ENCODE measurements at places on chromosomes 2 and 18.

- DNase-seq, result no peak
Measured at GRCh38 chr2:7994397-7994951, 687.4 kb upstream of the ID2 start.

DNA sequence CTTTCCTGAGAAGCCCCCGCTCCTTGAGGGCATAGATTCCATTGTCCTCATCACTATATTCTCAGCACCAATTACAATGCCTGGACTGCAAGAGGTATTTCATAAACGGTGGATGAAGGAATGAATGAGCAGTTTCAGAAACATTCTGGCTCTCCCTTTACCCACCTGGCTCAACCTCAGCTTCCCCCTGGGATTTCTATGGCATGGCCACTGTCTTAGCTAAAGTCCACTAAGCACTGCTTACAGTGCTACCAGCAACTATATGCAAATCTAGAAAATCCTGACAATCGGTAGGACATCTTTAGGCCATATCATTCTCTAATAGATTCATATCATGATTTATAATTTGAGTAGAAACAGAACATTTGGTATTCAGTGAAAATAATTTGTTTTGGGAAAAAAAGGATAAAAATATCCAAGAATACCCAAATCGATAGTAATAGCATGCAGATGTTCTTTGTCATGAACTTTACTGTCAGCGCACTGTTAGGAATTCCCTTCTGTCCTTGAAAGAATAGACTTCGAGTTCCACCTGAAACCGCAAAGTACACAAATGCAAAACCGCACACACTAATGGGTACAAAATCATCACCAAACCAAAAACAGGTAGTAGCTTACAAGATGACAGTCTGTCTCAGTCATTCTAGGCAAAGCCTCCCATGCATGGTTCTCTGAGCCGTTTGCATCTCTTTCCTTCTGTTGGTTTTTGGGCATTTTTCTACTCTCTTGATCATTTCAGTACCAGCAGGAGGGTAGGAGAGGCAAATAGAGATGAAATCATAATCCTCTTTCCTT is 303.6 kb upstream of the ID2 start:
- peak; percentile 19 for DNase-seq

GRCh38 chr2:218389333-218390150 is 7.5 kb downstream of the SLC11A1 start:
- DNase-seq, result no peak

GRCh38 chr2:54555318-54555837 is 99.3 kb downstream of the SPTBN1 start:
- no peak for DNase-seq

DNA sequence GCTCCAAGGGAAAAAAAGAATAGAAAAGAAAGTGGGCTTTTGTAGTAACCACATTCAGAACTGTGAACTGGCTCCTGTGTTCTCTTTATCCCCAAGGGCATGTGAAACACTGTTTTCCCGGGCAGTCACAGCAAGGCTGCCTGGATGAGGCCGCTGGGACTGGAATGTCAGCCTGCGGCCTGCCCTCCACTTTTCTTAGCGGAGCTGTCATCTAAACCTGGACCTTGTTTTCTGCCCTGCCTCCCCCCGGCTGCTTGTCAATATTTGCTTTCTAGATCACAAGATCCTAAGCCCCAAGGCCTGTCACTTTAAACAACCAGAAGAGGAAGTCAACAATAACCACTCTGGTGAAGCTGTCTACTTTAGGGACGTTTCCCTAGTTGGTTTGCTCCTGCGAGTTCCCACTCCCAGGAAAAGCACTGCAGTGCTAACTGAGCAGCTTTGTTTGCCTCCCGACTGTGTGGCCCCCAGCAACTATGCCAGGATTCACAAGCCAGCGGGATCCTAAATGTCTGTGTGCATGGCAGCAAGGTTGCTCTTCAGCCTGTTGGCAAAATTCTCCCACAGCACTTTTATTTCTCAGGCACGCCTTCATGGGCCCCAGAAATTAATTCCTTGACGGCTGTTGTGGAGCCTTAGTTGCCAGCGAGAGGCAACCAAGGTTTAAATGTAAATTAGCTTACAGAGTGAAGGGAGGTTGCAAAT is 30.6 kb downstream of the SOWAHC start:
- no peak for DNase-seq

DNA sequence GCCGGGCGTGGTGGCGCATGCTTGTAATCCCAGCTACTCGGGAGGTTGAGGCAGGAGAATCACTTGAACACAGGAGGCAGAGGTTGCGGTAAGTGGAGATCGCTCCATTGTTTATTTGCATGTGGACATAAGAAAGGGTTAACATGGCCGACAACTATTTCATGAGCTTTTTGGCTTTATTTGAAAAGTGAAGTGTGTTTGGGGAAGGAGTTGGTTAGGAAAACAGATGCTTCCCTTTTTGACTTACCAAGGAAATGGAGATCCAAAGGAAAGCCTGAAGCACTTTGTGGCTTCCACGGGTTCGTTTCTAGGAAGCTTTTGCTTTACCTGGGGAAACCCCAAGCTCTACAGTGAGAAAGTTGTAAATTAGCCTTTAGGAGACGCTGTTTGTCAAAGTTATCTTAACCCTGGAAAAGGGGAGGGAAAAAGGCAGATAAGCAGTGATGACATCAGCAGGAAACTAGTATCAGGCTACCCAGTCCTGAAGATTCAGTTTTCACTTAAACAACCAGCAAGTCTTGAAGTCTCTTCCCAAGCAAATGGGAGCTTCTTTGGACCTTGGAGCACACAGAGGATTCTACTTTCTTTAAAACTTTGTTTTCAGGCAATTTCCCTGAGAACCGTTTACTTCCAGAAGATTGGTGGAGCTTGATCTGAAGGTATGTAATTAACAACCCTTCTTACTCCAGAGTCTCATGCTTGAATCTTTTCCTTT is at the start of gene CASP10:
CASP10 (plus strand) TSS at position 492 of the 715 bp plus-strand sequence. CDS start 2,637 bp downstream, outside the sequence.
- peak; percentile 85 for DNase-seq

DNA sequence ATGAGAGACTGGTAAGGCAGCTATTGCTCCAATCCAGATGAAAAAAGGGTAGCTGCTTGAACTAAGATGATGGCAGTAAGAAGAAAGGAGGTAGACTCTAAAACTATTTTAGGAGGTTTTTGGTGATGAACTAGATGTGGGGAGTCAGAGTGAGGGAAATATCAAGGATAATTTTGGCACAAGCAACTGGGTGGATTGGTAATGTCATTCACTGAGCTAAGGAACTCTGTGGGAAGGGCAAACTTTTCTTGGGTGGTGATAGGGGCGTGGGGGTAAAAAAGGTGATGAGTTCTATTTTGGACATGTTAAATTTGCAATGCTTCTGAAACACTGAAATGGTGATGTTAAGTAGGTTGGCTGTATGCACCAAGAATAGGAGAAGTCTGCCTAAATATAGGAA is 19.3 kb downstream of the PAIP2B start:
- no peak for DNase-seq

DNA sequence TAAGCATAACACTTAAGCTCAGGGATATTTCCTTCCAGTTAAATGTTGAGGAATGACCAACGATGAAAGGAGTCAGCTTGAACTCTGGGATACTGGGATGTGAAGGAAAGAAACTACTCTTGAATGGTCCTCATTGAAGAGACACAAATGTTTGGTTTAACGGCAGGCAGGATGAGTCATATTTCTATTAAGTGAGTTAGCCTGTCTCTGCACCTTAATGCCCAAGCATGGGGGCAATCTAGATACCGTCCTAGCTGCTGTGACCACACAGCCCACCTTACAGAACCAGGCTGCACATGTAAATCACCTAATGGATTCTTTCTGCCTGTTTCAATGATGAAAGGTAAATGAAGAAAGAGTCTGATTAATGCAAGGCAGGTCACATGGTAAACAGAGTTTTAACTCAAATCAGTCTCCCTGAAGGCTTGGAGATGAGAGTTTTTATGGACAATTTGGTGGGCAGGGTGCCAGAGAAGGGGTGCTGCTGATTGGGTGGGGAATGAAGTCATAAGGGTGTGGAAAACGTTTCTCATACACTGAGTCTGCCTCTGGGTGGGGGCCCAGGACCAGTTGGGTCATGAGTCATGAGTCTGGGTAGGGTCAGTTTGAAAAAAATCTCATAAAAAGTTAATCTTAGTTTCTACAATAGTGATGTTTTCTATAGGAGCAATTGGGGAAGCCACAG is 144.6 kb upstream of the MMADHC start:
- no peak for DNase-seq

GRCh38 chr18:75211002-75211621 is 515 bp downstream of the TSHZ1 start:
- peak; percentile 35 for DNase-seq

- no peak for DNase-seq
Measured at GRCh38 chr2:120587997-120588336, 147.7 kb upstream of the GLI2 start.

GRCh38 chr2:24343225-24343882 is 17.0 kb downstream of the ITSN2 start:
- no peak for DNase-seq

GRCh38 chr2:215105607-215106354 is 32.6 kb downstream of the ABCA12 start:
- no peak for DNase-seq

DNA sequence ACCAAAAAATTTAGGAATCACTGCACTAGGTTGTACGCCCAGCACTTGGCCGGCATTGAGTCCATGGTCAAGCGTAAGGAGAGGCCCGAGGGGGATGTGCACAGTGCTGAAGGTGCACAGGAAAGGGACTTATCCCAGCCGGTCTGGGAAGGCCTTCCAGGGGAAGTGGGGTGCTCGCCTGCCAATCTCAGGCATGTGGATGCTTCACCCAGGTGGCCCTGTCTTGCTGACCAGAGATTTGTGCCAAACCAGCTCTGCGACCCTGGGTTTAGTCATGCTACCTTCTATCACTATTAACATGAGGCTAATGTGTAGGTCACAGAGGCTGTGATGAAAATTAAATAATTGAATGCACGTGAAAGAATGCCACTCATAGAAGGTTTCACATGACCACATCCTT is 1.7 kb upstream of the ITM2C start:
- no peak for DNase-seq

DNA sequence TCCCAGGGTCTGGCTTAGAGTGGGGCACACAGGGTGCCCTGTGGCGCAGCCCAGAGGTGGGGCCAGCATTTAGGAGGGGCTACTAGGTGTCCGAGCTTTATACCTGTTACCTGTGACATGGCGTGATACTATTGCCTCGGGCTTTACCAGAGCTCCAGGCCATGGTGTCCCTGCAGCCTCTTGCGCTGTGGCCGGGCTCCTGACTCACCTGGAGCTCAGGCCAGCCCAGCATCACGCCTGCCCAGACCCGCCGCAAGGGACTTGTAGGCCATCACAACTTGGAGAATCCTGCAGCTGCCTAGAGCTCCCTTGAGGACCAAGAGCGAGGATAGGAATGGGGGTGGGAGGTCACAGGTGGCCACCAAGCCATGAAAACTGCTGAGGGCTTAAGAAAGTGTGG is 8.0 kb downstream of the INHBB start:
- DNase-seq, result no peak

GRCh38 chr2:31378791-31379501 is 35.6 kb downstream of the XDH start:
- DNase-seq, result no peak

DNA sequence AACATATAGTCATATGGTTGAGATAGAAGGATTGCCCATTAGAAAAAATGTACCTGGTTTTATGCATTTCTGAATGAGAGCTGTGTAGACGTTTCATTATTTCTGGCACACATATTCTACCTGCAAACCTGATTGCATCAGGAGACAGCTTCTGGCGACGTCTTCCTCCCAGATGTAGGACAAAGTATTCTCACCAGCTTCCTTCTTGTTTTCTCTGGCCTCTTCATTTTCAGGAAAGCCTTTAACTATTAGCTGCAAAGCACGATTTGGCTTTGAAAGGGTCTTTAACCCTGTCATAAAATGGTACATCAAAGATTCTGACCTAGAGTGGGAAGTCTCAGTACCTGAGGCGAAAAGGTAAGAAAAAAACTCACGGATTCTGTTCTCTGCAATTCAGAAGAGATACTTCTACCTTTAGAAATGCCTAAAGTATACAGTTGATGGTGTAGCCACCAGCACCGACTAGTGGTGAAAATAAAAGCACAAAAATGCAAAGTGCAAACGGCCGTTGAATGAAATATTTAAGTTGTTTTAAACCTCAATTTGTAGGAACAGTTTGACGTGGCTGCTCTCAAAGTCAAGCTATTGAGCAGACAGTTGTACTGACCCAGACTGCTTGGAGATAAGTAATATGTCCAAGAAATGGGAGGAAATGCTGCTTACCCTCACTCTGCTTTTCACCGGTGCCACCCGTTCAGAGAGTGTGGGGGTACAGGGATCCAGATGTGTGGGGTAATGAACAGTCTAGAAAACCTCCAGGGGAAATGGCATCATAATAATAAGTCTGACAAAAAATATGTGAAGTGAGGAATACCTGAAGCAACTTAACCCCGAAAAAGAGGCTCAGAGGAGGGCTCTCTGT is 20.2 kb downstream of the IL18RAP start:
- peak; percentile 69 for DNase-seq

- no peak for DNase-seq
Measured at GRCh38 chr2:8491296-8492027, 190.4 kb upstream of the ID2 start.

- no peak for DNase-seq
Measured at GRCh38 chr2:64274399-64275173, 130.4 kb upstream of the PELI1 start.

- DNase-seq, result no peak
Measured at GRCh38 chr18:10524507-10525370, 1.1 kb upstream of the NAPG start.

DNA sequence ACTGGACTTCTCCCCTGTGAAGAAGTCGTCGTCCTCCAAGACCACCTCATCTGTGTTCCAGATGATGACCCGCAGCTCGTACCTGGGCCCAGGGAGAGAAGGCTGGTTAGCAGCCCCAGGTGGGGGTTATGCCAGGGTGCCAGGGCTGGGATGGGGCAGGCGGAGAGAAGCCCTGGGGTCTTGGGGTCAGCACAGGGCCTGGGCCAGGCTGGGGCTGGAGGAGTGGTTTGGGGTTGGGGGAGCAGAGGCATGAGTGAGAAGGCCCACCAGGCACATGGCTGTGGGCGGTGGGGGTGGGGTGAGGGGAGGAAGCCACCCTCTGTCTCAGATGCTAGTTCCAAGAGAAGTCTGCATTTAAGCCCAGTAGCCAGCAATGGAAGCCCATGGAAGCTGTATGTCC is 15.8 kb downstream of the OTOF start:
- no peak for DNase-seq

GRCh38 chr2:55500025-55500424 is 19.5 kb upstream of the CFAP36 start:
- DNase-seq, result no peak

GRCh38 chr2:62267696-62268095 is 71.8 kb downstream of the B3GNT2 start:
- no peak for DNase-seq

GRCh38 chr2:181472990-181473389 is 15.8 kb downstream of the ITGA4 start:
- DNase-seq, result no peak

DNA sequence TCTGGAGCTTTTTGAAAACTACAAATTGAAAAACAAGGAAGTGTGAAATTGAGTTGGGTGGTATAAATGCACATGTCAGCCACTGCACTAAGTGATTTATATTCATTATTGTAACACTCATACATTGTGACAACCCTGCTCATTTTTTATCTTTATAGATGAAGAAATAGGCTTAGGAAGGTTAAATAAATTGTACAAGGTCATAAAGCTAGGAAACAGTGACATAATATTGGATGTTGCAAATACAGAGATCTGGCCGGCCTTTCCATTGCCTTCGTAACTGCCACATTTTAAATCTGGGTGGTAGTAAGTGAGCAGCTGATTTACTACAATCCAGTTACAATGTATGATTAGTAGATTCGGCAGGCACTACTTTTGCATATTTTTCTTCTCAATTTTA is 76.6 kb upstream of the LPIN2 start:
- no peak for DNase-seq

GRCh38 chr18:22741318-22741717 is 191.8 kb upstream of the RBBP8 start:
- no peak for DNase-seq
